MCF 10A (cell line): ENCODE measurements at places on chromosomes 12 and 14. TPM values are rescaled to one million over a fixed set of nuclear protein-coding genes. Genes with fewer than 3 reads are reported as not detected.

Gene KRT80
- total RNA-seq: 27.4 and 52.3 TPM in 2 replicates

Gene BEST3
- 0.56 TPM in 1 of 2 replicates, not detected in the other for total RNA-seq

Gene APEX1
- 140 and 168 TPM in 2 replicates for total RNA-seq

Gene IRAK3
- total RNA-seq: 0.05 TPM in 1 of 2 replicates, not detected in the other

DNA sequence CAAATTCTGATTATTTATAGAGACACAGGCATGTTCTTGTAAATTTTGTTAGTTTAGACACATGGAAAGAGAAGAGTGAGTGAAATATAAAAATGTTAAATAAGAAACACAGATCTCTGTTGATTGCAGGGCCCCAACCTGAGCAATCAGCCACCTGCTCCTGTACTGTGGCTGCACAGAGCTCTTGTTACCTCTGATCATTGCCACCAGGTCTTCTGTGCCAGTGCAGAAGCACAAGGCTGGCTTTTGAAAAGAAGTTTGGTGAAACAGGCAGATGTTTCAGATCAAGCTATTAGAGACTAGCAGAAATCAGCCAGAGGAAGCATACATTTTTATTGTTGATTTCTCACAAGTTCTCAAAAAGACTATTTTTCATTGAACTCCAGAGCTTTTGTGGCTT, 434.1 kb upstream of the OR4E1 start:
- no peak overlapping the region for H3K4me3 ChIP-seq
- no peak for DNase-seq
- no peak overlapping the region for H3K27ac ChIP-seq
- no peaks in the 10 kb centered on the region for H3K36me3 ChIP-seq
- no peaks in the 10 kb centered on the region for H3K4me1 ChIP-seq

GRCh38 chr14:68918612-68919011, 60.5 kb downstream of the ACTN1 start:
- H3K4me1 ChIP-seq: peaks cover 6% of the 10 kb centered on the region
- no peaks in the 10 kb centered on the region for H3K27me3 ChIP-seq
- DNase-seq: no peak
- no peak overlapping the region for H3K4me3 ChIP-seq
- peaks cover 67% of the 10 kb centered on the region for H3K36me3 ChIP-seq

DNA sequence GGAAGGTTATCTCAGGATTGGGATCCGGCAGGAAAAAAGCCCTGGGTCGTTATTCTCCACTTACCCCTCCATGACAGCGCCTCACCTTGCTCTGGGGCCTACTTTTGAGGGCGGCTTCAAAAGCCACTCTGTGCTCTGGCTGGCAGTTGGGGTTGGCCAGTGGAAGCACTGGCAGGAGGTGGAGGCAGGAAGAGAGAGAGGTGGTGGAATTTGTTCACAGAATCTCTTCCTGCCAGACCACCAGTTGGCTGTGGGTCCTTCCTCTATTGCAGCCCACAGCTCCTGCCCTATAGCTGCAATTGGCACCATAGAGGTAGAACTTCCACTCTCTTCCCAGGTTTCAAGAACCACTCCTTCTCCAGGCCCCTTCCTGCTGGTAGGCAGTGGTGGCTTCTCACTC, 32.7 kb upstream of the SDR39U1 start:
- DNase-seq: no peak
- no peaks in the 10 kb centered on the region for H3K4me1 ChIP-seq
- H3K36me3 ChIP-seq: no peaks in the 10 kb centered on the region
- no peak overlapping the region for H3K4me3 ChIP-seq
- H3K27ac ChIP-seq: no peak overlapping the region

GRCh38 chr14:33796356-33796755, 154.5 kb downstream of the EGLN3 start:
- no peak for DNase-seq
- no peak overlapping the region for H3K27ac ChIP-seq
- H3K36me3 ChIP-seq: no peaks in the 10 kb centered on the region
- H3K4me1 ChIP-seq: no peaks in the 10 kb centered on the region
- no peaks in the 10 kb centered on the region for H3K27me3 ChIP-seq

DNA sequence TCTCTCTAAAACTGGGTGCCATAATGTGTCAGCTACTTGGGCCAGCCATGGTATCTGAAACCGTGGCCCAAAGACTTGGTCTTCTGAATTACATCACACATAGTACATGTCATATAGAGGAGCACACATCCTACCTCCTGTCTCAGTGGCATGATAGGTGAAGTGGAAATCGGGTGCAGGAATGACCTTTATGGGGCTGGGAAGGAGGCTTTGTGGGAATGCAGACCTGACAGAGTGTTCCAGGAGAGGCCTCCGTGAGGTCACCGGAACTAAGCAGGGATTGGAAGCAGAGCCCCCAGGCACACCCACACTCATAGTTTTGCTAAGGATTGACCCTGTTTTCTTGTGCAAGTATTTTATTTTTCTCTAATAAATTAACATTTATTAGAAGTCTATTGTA, 82.6 kb downstream of the NTF3 start:
- no peaks in the 10 kb centered on the region for H3K27me3 ChIP-seq
- no peak overlapping the region for H3K27ac ChIP-seq
- no peaks in the 10 kb centered on the region for H3K4me1 ChIP-seq
- peaks cover 6% of the 10 kb centered on the region for H3K36me3 ChIP-seq
- no peak overlapping the region for H3K4me3 ChIP-seq
- DNase-seq: no peak

DNA sequence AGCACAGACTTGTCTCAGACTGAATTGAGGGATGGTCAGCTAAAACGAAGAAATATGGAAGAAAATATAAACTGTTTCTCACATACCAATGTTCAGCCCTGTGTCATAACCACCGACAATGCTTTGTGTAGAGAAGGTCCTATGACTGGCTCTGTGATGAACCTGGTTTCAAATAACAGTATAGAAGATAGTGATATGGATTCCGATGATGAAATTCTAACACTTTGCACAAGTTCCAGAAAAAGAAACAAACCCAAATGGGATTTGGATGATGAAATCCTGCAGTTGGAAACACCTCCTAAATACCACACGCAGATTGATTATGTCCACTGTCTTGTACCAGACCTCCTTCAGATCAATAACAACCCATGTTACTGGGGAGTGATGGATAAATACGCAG, 7.9 kb upstream of the MAPK1IP1L start:
- peaks cover 25% of the 10 kb centered on the region for H3K36me3 ChIP-seq
- peaks cover 13% of the 10 kb centered on the region for H3K4me1 ChIP-seq
- no peaks in the 10 kb centered on the region for H3K27me3 ChIP-seq
- H3K4me3 ChIP-seq: no peak overlapping the region
- DNase-seq: no peak

DNA sequence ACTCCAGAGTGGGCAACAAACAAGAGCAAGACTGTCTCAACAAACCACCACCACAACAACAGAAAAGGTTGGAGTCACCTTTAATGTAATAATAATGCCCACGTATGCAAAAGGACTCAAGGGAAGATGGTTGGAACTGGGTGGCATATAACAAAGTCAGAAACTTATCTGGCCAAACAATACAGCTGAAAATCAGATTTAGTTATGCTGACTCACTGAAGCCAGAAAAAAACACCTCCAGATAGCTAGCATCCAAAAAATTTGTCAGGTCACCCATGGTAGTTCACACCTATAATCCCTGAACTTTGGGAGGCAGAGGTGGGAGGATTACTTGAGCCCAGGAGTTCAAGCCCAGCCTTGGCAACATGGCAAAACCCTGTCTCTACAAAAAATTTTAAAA, 24.4 kb downstream of the SLC11A2 start:
- no peak overlapping the region for H3K27ac ChIP-seq
- peaks cover 78% of the 10 kb centered on the region for H3K36me3 ChIP-seq
- no peaks in the 10 kb centered on the region for H3K27me3 ChIP-seq

DNA sequence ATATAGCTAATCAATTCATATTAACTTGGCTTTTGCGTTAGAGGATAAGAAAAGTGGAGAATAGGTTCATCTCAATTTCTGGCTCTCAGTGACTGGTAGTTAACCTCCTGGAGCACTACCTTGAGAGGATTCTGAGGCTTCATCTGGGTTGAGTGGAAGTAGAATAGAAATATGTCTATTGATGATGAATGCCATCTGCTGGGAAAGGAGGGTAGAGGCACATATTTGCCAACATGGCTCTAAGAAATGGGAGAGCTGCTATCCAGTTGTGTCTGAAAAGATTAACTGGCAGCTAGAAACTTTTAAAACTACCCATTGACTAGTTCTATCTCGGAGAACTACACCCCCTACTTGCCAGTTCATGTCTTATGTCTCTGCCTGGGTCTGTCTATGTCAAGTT, 530.1 kb downstream of the NRXN3 start:
- DNase-seq: peak; percentile 5
- no peaks in the 10 kb centered on the region for H3K4me1 ChIP-seq
- H3K4me3 ChIP-seq: no peak overlapping the region
- no peak overlapping the region for H3K27ac ChIP-seq
